ENCODE measurements at places on chromosomes 11 and 22.
A peak's percentile ranks its signal among the peaks of the same experiment; 100 is the strongest.

DNA sequence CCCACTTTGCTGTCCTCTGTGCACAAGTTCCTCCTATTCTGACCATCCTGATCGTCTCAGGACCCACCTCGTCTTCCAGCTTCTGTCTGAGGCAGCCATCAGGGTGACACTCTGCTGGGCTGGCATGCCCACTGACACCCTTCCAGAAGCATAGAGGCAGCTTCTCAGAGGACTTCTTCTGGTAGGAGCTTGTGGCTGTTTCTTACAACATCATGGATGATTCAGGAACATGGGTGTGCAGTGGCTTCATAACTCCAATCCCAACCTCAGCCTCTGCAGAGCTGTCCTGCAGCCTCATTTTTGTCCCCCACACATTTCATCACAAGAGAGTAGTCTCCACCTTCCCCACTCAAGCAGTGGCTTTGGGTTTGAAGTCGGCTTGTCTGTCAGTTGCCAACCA, 20.9 kb upstream of the CTR9 start:
- DNase-seq, result no peak

DNA sequence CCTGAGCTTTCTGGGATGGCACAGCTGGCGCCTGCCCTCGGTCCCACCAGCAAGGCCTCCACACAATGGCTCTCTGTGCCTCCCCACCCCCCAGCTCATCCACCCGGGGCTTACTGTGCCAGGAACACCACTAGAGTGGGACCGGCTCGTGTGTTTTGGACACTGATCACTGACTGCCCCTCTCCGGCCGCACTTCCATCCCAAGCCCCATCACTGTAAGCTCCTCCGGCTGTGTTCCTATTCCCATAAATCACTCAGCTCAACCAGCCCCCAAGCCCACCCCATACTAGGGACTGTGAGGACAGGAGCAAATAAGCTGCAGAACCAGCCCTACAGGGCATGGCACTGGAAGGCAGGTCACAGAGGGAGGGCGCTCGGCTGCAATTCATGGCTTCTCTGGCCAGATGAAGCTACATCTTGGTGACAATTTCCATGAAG, 7.3 kb downstream of the APBB1 start:
- no peak for DNase-seq

GRCh38 chr22:17867160-17867785, 93.0 kb upstream of the BID start:
- DNase-seq, result no peak

DNA sequence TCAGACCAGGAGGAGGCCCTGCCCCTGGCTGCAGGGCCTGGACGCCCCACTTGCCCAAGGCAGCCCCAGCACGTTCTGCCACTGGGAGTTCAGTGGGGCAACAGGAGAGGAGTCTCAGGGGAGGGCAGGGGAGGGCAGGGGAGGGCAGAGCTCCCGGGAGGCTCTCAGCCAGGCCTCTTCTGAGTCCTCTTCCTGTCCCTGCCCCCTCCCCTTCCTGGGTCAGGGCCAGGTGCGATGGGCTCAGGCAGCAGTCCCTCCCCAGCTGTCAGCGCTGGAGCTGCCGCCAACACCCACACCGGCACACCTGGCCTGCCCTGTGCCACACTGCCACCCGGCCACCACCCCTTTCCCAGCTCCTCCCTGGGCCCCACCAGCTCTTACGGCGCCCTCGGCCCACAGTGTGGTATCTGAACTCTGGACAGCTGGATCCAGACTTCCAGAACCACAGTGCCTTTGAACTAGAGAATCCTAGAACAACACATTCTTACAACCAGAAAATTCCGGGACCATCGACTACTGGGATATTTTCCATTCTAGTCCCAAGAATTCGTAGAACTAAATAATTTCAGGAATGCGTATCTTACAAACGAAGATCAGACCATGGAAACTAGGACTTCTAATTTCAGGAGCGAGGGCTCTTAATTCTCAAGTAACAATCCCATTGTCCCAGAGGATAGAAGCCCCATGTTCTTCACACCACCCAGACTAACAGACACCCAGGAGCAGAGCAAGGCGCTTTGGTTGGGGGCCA, 21.8 kb downstream of the RPL3 start:
- no peak for DNase-seq

- DNase-seq, result no peak
Observed at GRCh38 chr11:86629045-86629706, 43.2 kb downstream of the ME3 start.

DNA sequence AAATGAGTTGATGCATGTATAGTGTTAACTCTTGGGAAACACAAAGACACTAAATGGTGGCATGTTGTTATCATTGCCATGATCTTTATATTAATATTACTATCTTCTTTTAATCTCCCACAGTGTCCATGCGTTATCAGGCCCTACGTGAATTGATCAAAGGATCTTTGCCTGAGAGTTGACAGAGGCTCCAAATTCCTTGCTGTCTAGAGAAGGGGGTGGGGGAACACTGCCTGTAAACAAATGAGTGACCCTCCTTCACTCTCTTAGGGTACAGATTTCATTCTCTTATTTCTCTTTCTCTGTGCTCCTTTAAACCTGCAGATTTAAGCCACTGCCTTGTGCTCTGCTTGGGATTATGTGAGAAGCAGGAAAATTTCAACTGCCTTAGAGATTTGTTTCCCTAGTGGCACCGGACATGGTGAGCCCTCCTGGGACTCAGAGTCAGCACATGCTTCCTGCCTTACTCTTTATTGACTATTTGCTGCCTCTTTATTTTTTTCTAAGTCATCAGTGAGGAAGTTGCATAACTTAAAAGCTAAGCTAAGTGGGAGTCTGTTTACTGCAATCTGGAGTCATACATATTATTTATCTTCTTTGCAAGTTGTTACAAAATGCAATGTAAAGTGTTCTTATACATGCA, 122.9 kb downstream of the MAML2 start:
- no peak for DNase-seq

DNA sequence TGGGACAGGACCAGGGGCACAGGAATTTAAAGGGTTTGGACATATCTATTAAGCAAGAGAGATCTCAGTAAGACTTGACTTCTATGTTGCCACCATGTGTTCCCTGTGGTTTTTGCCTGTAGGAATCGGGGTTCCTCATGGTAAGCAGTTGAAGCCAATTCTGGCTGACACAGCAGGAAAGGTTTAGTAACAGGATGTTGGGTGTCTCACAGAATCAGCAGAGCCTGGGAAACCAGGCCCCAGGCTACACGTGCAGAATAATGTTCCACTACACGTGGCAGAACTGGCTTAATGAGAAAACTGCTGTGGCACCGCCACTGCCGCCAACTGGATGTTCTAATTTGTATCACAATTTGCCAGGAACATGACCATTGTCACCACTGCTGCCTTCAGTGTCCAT, 264.6 kb upstream of the PLET1 start:
- no peak for DNase-seq

GRCh38 chr11:119153049-119153818, 4.4 kb downstream of the ABCG4 start:
- DNase-seq, result no peak

GRCh38 chr11:83037877-83038276, 33.8 kb downstream of the RAB30 start:
- DNase-seq, result no peak

DNA sequence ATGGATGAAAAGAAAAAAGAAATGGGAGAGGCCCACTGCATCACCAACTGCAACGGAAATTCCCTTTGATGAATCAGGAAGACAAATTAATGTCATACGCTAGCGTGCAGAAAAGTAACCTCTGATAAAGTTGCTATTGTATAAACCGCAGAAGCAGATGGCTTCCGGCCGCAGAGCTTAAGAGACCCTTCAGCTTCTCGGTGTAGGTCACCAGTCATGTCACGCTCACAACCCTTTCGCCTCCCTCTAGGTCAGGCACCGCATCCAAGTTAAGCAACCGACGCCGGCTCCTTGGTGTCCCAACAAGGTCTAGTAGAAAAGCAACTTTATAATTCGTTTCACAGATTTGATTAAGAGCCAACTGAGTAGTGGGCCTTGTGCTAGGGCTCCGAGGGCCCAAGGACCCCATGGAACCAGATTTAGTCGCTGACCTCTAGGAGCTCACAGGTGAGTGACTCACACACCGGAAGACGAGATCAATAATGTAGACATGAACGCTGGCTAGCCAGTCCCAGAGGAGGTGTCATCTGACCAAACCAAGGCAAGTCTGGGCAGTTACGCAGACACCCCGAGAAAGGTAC, 1.2 kb upstream of the ZFP91 start:
- DNase-seq, result no peak

- DNase-seq, result no peak
Observed at GRCh38 chr11:61082062-61082870, 20.0 kb upstream of the CD5 start.

GRCh38 chr11:94758666-94759065, 9.5 kb upstream of the AMOTL1 start:
- no peak for DNase-seq

GRCh38 chr22:47245786-47246185, 483.3 kb downstream of the TBC1D22A start:
- no peak for DNase-seq

GRCh38 chr11:46892838-46893237, 25.5 kb downstream of the LRP4 start:
- DNase-seq, result no peak

- no peak for DNase-seq
Observed at GRCh38 chr11:1392111-1392510, 2.4 kb downstream of the BRSK2 start.

DNA sequence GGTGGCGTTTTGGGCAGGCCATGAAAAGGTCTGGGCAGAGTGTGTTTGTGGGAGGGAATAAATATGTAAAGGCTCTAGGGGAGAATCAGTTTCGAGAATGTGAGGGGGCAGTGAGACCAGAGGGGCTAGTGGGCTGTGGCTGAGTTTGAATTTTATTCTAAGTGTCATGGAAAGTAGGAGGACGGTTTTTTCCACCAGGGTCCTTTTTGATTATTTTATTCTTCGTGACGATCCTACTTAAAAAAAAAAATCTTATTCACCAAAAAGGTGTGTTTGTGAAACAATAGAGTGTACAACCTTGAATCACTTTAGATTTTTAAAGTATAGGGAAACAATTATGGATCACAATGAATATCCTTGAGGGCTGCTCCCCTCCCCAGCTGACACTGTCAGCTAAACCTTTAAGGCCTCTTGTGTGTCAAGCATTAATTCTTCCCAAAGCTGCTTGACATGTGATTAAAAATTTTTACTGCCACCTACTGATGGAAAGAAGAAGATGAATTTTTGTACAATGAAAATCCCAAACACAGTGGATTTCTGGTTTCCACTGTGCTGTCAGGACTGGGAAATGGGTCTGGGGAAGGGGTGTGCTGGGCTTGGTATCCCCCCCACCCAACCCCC, 107.5 kb upstream of the OR4B1 start:
- peak; percentile 57 for DNase-seq

- no peak for DNase-seq
Observed at GRCh38 chr11:66956689-66957290, 1.4 kb downstream of the PC start.

- no peak for DNase-seq
Observed at GRCh38 chr11:45021692-45022141, 71.0 kb upstream of the TP53I11 start.

GRCh38 chr11:11980841-11981308, 27.6 kb downstream of the DKK3 start:
- no peak for DNase-seq

- no peak for DNase-seq
Observed at GRCh38 chr11:2612884-2613571, 86.8 kb downstream of the KCNQ1OT1 start.

- DNase-seq, result peak; percentile 24
Observed at GRCh38 chr11:72534371-72535193, 100.3 kb upstream of the CLPB start.

- DNase-seq, result no peak
Observed at GRCh38 chr22:24049211-24049610, 38.1 kb downstream of the CABIN1 start.

DNA sequence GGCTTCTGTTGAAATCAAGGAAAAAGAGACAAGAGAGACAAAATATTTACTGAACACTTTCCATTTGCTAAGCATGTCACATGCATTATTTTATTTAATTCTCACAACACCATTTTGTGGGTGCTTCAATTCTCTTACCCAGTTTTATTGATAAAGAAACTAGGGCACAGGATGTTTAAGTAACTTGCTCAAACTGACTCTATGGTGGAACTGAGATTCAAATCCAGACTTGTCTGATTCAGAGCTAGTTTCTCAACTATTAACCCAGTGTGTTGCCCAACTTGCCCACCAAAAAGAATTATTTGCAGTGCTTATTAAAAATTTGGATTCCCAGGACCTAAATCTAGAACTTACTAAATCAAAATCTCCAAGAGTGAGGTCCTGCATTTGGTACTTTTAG, 21.5 kb upstream of the MSANTD4 start:
- DNase-seq, result no peak

- DNase-seq, result no peak
Observed at GRCh38 chr11:65651589-65652510, 10.9 kb downstream of the RELA start.

DNA sequence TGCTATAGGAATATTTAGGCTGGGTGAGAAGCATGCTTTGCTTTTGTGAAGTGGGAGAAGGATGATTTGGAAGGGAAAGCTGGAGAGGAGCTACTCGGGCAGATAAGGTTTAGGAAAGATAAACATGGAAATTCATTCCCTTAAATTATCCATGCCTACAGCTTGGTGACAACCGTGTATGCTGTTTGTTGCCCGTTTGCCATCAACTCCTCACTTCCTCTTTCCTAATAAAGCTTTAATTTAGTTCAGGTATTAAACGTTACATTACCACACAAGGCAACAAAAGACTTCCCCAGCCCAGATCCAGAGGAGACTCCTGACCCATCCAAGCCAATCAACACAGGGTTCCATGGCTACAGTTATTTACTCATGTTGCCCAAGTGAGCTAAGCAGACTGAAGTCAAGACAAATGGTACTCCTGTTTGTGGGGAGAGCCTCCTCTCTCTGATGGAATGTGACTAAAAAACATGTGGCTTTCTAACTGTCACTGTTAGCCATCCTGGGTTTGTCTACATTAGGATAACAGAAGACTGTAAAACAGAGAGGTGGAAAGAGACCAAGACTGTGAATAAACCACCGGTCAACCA, 101.7 kb upstream of the GRAMD1B start:
- DNase-seq, result no peak

GRCh38 chr11:120651836-120652235, 140.3 kb downstream of the GRIK4 start:
- no peak for DNase-seq

GRCh38 chr11:66782726-66783125, 53.7 kb upstream of the SPTBN2 start:
- no peak for DNase-seq
